Fibroblast of skin of back (primary cell): ENCODE measurements at places on chromosomes 4 and X.

- DNase-seq: no peak
These were observed 653.9 kb upstream of the MAGEB2 start for GRCh38 chrX:29561417-29561816.

DNA sequence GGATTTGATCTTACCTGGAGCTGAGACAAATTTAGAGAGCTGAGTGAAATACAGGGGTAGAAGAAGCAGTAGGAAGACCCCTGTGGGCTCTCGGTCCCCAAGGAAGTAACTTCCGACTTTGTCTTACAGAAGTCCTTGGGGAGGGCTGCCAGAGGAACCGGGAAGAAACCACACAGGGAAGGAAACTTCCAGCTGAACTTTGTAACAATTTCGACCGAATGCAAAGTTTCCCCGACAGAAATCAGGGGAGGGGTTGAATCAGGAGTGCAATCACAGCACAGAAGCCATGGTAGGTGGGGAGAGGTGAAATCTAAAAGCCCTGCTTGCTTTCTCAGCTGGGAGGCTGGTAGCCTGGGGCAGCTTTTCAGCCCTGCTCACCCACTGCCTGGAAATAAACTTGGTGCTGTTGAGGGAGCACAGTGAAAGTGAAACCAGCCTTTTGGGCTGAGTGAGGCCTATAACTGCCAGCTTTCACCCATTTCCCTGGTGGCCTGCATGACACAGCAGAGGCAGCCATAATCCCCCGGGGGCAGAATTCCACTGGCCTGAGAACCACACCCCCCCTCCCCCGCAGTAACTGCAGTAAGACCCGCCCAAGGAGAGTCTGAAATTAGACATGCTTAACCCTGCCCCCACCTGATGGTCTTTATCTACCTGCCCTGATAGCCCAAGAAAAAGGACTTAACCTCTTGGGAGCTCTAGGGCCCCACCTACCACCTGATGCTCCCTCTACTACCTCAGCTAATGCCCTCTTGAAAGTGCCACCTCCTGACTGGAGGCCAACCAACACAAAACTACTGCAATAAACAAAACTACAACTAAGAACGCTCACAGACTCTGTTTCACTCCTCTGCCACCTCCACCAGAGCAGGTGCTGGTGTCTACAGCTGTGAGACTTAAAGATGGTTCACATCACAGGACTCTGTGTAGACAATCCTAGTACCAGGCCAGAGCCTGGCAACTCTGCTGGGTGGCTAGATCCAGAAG, 248.2 kb downstream of the PARM1 start:
- no peak for DNase-seq

GRCh38 chr4:73725510-73725909, 14.9 kb upstream of the CXCL8 start:
- DNase-seq: no peak

DNA sequence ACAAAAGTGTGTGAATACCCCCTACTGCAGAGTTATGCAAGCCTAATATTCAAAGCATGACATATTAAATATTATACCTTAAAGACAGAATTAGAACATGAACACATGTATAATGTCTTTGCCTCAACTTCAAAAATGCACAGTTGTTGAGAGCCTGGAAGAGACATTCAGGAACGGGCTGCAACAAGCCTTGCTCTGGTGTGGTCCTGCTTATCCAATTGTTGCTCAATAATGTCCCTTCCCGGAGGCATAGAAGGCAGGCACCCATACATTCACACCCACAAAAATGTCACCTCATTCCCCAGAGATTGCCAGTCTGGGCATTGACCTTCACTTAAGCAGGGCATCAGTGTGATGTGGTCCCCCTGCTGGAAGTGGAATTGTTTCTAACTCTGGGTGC, 238.8 kb downstream of the CBR4 start:
- no peak for DNase-seq

- DNase-seq: peak; percentile 7
These were observed 599.5 kb downstream of the FSTL5 start for GRCh38 chr4:161564230-161564834.

DNA sequence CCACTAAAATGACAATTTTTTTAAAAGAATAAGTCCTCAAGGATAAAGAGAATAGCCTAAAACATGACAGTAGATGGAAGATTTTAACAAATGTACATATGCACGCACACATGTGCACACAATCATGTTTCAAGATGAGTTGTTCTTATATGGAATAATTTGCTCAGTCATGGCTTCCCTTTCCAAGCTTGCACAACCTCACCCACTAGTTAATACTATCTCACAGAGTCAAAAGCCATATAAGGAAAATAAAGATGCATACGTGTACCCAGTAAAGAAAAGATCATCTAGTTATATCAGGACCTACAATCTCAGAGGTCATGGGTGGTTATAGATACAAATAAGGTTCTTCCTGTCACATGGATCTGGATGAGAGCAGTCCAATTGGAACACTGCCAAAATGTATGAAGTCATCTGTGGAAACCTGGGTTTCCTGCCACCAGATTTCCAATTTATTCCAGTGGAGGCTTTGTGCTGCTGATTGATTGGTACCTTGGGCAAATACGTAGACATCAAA, 56.1 kb downstream of the FAM13A start:
- peak; percentile 60 for DNase-seq

- DNase-seq: peak; percentile 46
These were observed 64.0 kb upstream of the VCX2 start for GRCh38 chrX:8235026-8235425.

GRCh38 chr4:185773419-185773818, 38.6 kb downstream of the SORBS2 start:
- DNase-seq: no peak

DNA sequence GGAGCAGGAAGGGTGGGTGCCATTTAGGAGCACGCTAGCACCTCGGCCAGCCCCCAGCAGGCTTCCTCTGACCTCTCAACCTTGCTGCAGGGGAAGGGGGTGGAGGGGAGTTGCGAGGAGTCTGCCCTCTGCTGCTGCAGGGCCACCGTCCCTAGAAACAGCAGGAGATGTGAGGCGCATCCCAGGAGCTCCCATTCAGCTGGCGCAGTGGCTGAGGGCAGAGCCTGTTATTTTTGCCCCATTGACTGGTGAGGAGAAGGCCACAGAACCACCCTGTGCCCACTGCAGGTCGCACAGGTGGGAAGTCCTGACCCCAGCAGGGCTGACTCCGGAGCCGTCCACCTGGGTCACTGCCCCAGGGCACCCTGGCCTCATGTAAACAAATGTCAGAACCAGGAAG, 8.0 kb downstream of the PDE6B start:
- DNase-seq: no peak

DNA sequence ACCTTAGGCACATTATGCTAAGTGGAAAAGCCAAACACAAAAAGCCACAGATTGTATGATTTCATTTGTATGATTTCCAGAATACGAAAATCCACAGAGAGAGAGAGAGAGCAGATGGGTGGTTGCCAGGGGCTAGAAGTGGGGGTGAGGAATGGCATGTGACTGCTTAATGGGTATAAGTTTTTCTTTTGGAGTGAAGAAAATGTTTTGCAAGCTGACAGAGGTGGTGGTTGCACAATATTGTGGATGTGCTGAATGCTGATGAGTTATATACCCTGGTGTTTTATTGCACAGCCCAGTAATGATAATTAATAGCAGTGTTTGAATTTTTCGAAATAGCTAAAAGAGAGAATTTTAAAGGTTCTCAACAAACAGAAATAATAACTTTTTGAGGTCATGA, 386.1 kb upstream of the HS3ST1 start:
- no peak for DNase-seq

- no peak for DNase-seq
These were observed 2519.6 kb downstream of the ARAP2 start for GRCh38 chr4:33724685-33725084.

DNA sequence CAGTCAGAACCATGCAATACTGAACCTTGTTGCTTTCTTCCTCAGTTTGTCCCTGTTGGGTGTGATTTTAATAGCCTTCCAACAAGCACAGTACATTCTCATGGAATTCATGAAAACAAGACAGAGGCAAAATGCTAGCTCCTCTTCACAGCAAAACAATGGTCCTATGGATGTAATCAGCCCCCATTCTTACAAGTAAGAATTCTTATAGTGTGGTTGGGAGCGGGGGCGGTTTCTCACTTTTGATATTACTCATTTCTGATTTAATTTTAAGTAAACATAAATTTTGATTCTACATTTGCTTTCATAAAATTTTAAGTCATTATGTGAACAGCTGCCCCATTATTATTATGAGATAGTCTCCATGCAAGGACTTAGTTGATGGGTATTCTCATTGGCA, 80.8 kb upstream of the TLR2 start:
- no peak for DNase-seq

- DNase-seq: no peak
These were observed 215.9 kb downstream of the LRBA start for GRCh38 chr4:150799207-150799606.

DNA sequence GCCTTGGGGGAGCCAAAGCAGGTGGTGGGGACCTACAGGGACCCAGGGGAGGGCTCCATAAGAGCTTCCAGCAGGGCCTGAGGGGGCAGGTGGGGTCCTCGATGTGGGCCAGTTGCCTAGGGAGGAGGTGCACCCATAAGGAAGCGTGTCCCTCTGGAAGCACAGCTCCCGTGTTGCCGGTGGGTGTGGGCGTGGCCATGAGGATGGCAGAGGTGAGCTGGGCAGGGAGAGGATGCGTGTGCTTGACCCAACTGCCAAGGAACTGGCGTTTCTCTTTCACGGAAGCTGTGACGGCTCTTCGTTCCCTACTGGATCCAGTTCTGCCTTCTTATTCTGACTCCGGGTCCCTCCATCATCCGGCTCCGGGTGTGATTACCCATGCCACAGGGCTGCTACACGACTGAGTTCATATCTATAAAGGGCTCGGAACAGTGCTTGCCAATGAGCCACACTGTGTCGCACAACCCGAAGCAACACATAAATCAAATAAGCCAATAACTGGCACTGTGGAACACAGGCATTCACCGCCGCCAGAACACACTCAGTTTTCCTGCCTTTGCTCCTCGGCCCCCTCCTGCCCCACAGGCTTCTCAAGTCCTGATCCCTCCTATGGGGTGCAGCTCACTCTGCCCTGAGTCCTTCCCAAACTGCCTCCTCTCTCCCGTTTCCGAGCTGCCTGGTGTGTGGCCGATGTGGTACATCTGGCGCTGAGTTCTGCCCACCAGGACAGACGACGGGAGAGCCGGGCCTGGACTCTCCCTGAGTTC, 35.5 kb downstream of the RNF212 start:
- DNase-seq: no peak

DNA sequence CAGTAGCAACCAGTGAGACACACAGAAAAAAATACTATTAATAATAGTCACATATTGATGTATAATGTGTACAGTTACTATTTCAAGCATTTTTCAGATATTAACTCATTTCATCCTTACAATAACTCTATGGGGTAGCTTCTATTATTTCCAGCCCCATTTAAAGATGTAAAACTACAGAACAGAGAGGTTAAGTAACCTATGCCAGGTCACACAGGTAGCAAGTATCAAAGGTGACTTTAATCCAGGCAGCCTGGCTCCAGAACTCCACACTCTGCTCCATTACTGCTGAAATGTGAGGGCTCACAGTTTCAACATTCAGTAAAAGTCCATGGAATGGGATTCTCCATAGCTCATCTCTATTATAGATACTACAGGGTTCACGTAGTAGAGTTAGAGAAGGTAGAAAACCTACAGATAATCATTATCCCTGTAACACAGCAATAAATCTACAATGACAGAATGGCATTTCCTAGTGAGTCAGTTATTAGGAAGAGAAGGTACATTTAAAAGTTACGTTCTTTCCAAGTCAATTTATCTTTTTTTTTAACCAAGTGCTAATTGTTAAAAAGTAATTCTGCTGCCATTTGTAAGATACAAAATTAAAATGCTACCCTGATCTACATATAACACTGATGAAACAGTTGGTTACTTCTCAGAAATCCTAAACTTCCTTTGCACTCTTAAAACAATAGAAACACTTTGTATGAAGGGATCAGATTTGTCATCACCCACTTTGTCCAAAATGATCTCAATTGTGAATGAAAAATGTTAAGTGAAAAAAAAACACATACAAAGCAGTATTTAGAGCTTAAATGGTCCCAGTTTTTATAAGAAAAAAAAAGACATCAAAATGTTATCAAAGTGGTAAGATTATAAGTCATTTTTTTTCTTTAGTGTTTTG, 18.7 kb downstream of the RELL1 start:
- peak; percentile 19 for DNase-seq

- no peak for DNase-seq
These were observed 40.9 kb downstream of the PDS5A start for GRCh38 chr4:39936565-39937418.

- no peak for DNase-seq
These were observed 40.2 kb upstream of the NDNF start for GRCh38 chr4:121112530-121112929.

GRCh38 chrX:150602296-150602695, 33.9 kb downstream of the MTM1 start:
- no peak for DNase-seq

GRCh38 chrX:111652719-111653118, 28.3 kb upstream of the ALG13 start:
- no peak for DNase-seq

GRCh38 chr4:124433500-124433899, 279.0 kb downstream of the ANKRD50 start:
- peak; percentile 48 for DNase-seq

GRCh38 chr4:20612313-20612712, 87.9 kb upstream of the PACRGL start:
- DNase-seq: no peak

DNA sequence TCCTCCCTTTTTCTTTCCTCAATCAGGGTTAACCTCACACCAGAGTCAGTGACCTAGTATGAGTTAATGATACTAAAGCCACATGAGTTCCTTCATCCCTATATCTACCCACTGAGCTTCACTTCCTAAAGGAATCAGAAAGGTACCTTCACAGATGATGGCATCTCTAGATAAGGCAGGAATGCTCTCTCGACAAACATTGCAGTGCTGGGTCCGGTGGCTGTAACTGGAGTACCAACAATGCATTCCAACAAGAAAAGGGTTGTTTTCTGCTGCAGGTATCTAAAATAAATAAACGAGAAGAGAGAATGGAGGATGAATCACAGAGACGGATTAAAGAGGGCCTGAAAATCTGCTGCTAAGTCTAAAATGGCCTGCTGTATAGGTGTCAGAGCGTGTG, 66.7 kb downstream of the DGKK start:
- no peak for DNase-seq

DNA sequence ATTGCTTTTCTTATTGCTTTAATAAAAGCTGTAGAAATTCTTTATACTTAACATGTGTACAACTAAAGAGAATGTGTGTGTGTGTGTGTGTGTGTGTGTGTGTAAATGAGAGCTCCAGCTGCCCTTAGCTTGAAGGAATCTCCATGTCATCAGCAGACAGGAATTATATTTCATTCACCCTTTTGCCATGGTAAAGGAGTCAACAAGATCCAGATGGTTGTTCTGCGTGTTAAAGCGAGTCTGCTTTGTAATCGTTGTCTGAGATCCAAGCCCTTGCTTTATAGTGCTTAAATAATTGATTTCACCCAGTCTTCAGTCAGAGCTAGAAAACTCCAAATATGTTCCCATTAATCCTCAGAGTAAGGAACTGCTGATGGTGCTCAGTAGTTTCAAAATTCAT, 285.5 kb downstream of the PDGFC start:
- DNase-seq: peak; percentile 84

DNA sequence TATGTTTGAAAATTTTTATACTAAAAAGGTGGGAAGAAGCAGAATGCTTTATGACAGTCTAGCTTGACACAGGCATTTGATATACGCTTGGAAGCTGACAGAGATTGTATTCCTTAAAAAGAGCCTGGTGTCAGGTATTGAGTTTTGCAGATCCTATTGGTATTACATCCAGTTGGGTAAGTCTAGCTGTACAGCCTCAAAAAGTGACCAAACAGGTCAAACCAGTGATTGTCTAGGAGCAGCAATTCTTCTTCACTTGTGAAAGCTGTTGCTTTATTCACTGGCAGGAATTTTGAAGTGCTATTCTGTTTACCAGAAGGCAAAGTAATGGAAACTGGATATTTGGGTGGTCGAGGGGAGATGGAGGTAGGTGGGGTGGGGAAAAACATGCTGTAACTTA, 77.5 kb downstream of the UCHL1 start:
- no peak for DNase-seq
